ENCODE measurements at places on chromosomes 5 and 9.

DNA sequence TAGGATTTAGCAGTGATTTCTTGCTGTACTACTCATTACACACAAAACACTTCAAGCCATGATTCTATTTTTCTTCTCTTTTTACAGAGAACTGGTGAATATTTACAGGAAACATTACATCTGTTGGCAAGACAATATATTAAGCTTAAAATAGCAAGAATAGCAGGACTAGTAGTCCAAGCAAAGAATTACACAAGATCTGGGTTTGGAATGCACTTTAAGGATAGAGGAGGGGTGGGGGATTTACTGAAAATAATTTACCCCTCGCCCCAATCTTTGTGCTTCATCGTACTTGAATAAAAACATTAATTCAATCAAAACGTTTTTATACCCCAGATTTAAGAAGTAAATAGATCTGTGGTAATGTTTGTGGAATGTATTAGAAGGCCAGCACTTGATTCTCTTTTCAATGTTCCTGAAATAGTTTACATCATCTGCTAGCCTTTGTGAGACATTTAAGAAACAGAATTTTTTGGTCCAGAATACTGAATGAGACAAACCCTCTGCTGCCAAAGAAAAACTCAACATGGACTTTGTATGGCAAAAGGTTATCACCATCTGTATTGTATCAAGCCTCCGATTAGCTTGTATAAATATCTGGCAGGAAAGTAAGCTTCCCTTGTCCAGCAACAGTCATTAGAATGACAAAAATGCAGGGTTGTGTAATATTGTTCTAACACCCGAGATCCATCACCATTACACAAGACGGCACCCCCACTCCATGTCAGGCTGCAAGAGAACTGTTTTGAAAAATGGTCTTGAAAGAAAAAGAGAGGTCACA, 23.8 kb downstream of the SVEP1 start:
- peak; percentile 73 for DNase-seq

GRCh38 chr9:35533398-35533797, 43.5 kb downstream of the RUSC2 start:
- no peak for DNase-seq

- no peak for DNase-seq
Observed at GRCh38 chr5:5140479-5141338, 579 bp downstream of the ADAMTS16 start.

- DNase-seq: no peak
Observed at GRCh38 chr5:80230269-80230992, 25.4 kb downstream of the SERINC5 start.

- DNase-seq: no peak
Observed at GRCh38 chr5:62282064-62282463, 23.9 kb upstream of the KIF2A start.

DNA sequence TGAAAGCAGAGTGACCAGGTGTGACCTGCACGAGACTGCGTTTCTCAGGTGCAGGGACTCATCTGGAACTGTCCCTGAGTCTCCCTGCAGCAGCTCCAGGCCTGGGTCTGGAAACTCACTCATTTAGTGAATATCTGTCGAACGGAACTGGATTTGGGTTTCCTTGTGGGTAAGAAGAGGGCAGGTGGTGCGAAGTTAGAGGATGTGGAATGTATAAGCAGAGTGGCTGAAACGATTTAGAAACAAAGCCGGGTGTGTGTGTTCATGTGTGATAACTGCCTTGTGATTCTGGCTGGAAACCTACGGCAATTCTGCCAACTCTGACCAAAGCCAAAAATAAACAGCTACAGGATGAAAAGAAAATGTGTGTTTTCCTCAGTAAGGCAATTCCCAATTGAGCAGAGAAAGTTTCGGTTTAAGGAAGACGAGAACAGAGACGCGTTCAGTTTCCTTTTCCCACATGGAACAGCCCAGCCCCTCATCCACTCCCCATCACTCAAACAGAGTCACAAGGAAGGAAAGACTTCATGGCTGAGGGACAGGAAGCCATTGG, 130.3 kb downstream of the NSG2 start:
- no peak for DNase-seq

- DNase-seq: no peak
Observed at GRCh38 chr5:11407556-11408145, 496.6 kb downstream of the CTNND2 start.

DNA sequence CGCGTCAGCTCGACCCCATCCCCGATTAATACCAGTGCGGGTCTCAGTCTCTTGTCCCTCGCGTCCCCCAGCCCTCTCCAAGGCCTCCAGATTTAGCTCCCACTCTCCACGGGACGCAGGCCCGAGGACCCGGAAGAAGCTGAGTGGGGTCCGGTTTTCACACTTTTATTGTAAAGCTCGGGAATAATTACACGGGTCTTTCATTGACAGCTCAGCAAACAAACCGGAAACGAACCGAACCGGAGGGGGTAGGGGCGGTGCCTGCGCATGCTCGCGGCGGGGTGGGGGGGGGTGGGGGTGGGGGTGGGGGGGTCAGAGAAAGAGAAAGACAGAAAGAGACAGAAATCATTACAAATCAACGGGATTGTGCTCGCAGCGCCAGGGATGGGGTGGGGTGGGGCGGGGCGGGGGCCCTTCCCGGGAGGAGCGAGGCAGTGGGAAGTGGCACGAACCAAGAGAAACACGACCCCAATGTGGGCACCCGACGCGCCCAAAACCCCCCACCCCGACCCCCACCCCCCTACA, 27.9 kb downstream of the PCDH1 start:
- no peak for DNase-seq

All from psoas muscle (tissue), 8 donors.